SK-N-MC (cell line): ENCODE measurements at places on chromosomes 16 and 17.

- no peak for DNase-seq
These were observed 8.8 kb downstream of the PNMT start for GRCh38 chr17:39677072-39677471.

DNA sequence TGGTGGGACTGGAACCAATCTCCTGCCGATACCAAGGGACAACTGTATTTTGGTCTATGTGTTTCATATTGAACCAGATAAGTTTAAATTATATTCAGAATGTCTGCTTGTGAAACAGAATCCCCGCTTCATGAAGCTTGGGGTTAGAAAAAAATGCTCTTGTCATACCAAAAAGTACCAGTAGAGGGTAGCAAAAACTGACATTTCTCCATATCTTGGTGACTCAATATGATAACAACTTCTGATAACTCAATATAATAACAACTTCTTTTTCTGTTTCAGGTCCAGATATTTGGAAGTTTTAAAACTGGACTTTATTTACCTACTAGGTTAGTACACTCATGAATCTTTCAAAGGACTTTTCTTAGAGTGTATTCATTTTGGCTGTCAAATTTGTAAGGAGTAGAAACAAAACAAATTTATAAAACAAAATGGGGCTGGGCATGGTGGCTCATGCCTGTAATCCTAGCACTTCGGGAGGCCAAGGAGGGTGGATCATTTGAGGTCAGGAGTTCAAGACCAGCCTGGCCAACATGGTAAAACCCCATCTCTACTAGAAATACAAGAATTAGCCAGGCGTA lies 52.3 kb upstream of the ADCY7 start:
- DNase-seq: no peak

DNA sequence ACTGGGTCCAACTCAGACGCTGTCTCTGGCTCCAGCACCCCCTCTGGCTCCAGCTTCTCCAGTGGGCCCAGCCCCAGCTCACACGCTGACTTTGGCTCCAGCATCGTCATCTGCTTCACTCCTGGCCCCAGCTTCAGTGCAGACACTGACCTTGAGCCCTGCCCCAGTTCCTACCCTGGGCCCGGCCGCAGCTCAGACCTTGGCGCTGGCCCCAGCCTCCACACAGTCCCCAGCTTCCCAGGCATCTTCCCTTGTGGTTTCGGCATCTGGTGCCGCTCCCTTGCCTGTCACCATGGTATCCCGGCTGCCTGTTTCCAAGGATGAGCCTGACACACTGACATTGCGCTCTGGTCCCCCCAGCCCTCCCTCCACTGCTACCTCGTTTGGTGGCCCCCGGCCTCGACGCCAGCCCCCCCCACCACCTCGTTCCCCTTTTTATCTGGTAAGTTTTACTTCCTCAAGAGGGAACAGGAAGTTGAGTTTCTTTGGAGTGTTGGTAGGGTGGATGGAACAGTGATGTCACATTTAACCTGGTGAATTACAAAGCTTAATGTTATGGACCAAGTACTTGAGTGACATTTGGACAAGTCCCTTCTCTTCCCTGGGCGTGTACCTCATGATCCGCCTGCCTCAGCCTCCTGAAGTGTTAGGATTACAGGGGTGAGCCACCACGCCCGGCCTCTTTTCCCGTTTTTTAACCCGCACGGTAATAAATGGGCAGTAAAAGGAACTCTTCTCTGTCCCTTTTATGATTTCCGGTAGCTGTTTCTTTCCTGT lies 23.4 kb upstream of the PHKG2 start:
- no peak for DNase-seq

GRCh38 chr16:79286646-79287423 lies 313.7 kb downstream of the MAF start:
- no peak for DNase-seq

GRCh38 chr16:51697454-51697853 lies 546.4 kb upstream of the SALL1 start:
- DNase-seq: no peak

GRCh38 chr16:86251682-86252081 lies 258.6 kb upstream of the FOXF1 start:
- no peak for DNase-seq
